ENCODE measurements at places on chromosomes 2 and 18.

DNA sequence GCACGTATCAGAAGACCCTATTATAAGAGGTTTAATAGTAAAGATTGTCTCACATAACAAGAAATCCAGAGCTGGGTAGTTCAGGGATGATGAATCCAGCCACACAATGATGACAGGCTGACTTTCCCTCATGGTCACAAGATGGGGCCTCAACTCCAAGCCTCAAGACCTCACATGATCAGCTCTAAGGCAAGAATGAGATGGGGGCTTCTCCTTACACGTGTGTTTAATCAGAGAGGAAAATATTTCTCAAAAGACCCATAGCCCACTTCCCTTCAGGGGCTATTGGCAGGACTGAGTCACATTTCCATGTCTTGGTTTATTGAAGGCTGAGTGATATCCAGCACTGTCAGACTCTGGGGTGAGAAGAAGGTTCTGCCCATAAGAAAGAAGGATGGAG, 100.2 kb upstream of the FOSL2 start:
- no peak for DNase-seq

- no peak for DNase-seq
Observed at GRCh38 chr2:9806298-9806610, 37.0 kb upstream of the TAF1B start.

DNA sequence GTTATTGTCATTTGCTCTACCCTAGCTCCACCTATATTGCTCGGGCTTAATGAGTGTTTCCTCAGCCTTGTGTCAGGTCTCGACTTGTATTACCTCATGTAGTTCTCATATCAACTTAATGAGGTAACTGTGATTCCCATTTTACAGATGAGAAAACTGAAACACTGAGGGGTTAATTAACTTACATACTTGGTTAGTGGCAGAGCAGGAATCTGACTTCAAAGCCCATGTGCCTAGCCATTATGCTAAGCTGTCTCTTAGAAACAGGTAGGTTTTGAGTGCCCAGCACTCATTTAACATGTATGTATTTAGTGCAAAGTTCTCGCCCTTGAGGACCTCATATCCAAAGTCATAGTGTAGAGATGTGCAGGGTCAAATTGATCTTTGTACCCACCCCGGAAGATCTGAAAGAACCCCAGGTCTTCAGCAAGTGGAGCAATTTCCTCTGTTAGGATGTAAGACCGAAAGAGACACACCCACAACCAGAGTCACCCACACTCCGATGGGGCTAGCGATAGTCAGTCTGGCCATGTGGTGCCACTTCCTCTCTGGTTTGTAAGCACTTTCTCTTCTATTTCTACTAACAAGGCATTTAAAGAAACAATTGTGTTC, 121.0 kb upstream of the SLC39A10 start:
- DNase-seq: peak; percentile 23

DNA sequence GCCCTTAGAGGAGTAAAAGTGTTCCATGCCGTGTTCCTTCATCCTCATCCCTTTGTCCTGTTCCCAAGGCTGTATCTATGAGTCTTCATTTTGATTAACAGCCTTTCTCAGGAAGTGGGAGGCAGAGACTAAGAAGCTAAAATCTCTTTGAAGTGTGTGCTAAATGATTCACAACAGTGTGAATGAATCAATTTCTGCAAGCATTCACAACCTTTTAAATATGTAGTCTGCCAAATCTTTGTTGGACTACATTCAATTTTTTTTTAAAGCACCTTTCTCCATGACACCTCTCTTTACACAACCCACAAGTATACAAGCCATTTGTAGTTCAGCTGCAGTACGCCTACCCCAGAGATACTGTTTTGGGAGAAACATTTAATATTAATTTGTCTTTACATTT, 408.6 kb upstream of the FANCL start:
- DNase-seq: no peak

- no peak for DNase-seq
Observed at GRCh38 chr2:139175510-139175909, 395.3 kb upstream of the NXPH2 start.

GRCh38 chr2:227411320-227411989, 23.7 kb upstream of the SCYGR1 start:
- DNase-seq: no peak

- DNase-seq: no peak
Observed at GRCh38 chr2:200288670-200289429, 17.6 kb upstream of the SPATS2L start.

- no peak for DNase-seq
Observed at GRCh38 chr2:15936277-15937104, 3.9 kb upstream of the MYCN start.

- DNase-seq: no peak
Observed at GRCh38 chr2:3319745-3320566, 57.7 kb downstream of the EIPR1 start.

DNA sequence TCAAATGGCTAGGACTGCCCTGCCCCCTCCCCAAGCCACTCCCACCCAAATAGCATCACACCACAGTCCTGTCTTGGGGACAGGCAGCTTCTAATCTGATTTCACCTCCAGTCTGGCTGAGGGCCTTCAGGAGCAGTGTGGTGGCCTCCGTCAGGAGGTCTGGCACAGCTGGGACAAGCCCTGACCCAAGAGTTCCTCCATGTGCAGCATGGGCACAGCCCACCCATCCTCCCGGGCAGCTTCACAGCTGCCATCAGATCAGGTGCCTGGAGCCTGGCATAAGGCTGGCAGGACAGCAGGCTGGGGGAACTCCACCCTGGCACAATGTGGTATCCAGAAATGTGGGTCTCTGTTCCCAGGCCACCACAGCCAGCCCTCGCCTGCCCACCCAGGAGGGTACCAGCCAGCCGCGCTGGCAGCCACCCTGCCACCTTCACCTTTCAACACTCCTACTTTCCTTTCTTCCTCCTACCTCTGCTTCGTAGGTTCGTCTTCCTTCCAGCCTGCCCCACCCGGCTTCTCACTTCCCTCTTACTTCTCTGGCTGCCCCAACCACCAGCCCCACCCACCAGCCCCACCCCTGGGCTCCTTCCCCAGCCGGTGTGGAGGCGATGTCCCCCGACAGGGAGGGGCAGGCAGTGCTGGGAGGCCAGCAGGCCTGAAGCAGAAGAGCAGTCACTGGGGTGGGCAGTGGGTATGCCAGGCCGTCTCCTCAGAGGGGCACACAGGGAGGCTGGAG, at the start of gene CAPG:
Gene CAPG (minus strand): TSS at position 522 of the 739 bp plus-strand sequence. CDS start 8,221 bp downstream, outside the sequence.
- DNase-seq: peak; percentile 17

- no peak for DNase-seq
Observed at GRCh38 chr18:26993568-26993967, 128.1 kb upstream of the AQP4 start.

- DNase-seq: no peak
Observed at GRCh38 chr2:165497659-165498317, 28.3 kb downstream of the CSRNP3 start.

DNA sequence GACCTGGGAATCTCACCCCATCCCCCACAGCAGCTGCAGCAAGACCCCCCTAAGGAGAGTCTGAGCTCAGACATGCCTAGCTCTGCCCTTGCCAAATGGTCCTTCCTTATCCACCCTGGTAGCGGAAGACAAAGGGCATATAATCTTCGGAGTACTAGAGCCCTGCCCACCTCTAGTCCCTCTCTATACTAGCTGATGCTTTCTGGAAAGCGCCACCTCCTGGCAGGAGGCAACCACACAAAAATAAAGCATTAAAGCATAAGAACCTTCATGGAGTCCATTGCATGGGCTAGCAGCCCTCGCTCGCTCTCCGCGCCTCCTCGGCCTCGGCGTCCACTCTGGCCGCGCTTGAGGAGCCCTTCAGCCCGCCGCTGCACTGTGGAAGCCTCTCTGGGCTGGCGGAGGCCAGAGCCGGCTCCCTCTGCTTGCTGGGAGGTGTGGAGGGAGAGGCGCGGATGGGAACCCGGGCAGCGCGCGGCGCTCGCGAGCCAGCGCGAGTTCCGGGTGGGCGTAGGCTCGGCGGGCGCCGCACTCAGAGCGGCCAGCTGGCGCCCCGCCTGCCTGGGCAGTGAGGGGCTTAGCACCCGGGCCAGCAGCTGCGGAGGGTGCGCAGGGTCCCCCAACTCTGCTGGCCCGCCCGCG, 941.2 kb downstream of the SUCLG1 start:
- no peak for DNase-seq

DNA sequence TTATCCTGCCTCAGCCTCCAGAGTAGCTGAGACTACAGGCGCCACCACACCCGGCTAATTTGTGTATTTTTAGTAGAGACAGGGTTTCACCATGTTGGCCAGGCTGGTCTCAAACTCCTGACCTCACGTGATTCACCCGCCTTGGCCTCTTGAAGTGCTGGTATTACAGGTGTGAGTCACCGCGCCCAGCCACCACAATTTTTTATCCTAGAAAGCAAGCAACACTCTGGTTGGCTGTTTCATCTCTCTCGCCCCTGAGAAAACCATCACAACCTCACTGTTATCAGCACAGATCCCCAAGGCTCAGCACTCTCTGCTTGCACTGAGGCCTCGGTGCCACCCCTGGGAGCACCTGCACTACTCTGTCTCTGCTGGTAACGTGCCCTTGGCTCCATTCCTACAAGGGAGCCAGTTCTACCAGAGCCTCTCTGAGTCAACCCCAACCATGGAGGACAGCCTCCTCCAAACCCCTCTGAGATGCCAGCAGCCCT, 134.8 kb upstream of the AGAP1 start:
- DNase-seq: no peak

- DNase-seq: no peak
Observed at GRCh38 chr2:203759690-203760365, 53.4 kb downstream of the CD28 start.

GRCh38 chr2:37573451-37574388, 97.7 kb downstream of the CDC42EP3 start:
- no peak for DNase-seq

- peak; percentile 89 for DNase-seq
Observed at GRCh38 chr2:172102391-172103359, at the start of gene DLX2. Gene DLX2 (minus strand): TSS chr2:172102900. CDS start chr2:172102538, 362 bp downstream.

GRCh38 chr2:23711979-23712755, 214.8 kb downstream of the ATAD2B start:
- no peak for DNase-seq

- no peak for DNase-seq
Observed at GRCh38 chr2:196160101-196160500, 11.3 kb downstream of the STK17B start.

DNA sequence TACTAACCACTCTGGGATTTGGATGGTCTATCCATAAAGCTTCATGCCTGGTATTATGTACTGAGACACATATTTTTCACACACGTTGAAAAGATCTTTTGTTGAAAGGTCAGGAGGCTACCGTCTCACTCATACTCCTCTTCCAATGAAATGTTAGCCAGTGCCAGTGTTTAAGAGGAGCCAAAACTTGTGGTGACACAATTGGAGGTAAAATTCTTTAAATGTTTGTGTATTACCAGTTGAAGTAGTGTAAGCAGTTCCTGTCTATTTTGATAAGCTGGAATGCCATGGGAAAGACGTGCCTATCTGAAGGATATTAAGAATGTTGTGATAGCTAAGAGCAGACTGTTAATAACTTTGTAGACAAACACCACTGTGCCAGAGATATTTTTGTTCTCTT, 32.1 kb downstream of the MARCHF7 start:
- no peak for DNase-seq

DNA sequence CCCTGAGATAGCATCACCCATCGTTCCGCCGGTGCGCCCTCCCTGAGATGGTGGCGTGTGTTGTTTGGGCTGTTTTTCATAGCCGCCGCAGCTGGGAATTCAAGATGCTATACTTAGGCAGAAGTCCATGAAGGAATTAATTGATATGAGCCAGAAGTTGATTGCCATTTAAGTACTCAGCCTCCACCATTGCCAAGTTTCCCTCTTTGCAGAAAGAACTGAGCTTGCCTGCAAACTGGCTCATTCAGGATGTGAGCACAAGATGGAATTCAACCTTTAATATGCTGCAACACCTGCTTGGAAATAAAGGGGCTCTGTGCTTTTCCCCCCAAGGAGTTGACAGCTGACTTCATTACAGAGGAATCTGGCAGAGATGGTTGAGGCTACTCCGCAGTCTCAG, 295.5 kb downstream of the ZNF521 start:
- no peak for DNase-seq

DNA sequence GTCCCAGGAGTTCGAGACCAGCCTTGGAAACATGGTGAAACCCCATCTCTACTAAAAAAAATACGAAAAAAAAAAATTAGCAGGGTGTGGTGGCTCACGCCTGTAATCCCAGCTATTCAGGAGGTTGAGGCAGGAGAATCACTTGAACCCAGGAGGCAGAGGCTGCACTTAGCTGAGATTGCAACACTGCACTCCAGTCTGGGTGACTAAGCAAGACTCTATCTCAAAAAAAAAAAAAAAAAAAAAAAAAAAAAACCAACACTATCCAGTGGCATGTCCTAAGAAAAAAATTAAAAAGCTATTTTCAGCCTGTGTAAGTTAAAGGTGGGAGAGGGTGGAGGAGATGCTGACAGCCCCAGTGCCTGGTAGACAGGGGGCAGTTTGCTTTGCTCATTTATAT, 32.2 kb upstream of the REL start:
- DNase-seq: no peak

GRCh38 chr2:225031599-225031998, 10.7 kb downstream of the DOCK10 start:
- DNase-seq: no peak

DNA sequence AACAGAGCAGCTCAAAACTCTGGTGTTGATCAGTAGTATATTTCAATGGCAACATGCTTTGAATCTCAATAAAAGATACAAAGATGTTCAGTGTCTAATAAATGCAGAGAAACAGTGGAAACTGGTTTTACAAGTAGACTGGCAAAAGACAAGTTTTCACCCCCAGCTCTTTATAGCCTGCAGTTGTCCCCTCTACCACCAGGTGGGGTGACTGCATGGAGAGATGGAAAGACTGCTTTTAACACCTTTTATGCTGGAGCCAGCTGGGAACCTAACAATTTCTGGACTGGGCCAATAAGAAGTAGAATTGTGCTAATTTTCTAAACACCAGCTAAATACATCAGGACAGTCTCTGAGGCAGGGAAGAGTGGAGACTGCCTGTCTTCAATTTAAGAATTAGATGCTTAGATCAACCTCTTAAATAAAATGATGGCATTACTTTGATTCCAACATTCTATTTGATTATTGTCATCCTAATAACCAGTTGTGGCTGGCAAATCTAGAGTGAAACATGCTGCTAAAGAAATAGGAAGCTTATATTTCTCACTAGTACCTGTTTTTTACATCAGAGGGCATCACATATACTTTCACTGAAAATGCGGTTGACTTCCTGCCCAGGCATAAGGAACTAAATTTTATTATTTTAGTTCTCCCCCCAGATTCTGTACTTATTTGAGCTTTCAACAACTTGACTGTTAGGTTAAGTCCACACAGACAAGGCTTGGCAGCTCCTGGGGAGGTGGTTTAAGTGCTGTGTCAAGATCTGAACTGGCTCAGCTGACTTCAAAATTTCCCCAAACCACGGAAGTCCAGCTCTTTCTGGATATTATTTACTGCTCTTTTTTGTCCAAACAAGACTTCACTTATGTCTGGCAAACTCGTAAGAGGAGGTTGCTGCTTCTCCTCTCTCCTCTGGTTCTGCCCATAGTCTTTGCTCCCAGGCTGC, 140.5 kb downstream of the TPGS2 start:
- DNase-seq: peak; percentile 74

All from hematopoietic multipotent progenitor cell treated with erythropoietin and hydrocortisone succinate and interleukin-3 and kit ligand, for 17 days (in vitro differentiated cells).